ENCODE measurements at places on chromosomes 12 and 14.

- DNase-seq = no peak
- no peak overlapping the region for H3K27ac ChIP-seq
- no peaks in the 10 kb centered on the region for H3K27me3 ChIP-seq
- no peaks in the 10 kb centered on the region for H3K4me1 ChIP-seq
- no peak overlapping the region for H3K4me3 ChIP-seq
Observed at GRCh38 chr14:83170165-83170564, 1636.5 kb upstream of the SEL1L start.

DNA sequence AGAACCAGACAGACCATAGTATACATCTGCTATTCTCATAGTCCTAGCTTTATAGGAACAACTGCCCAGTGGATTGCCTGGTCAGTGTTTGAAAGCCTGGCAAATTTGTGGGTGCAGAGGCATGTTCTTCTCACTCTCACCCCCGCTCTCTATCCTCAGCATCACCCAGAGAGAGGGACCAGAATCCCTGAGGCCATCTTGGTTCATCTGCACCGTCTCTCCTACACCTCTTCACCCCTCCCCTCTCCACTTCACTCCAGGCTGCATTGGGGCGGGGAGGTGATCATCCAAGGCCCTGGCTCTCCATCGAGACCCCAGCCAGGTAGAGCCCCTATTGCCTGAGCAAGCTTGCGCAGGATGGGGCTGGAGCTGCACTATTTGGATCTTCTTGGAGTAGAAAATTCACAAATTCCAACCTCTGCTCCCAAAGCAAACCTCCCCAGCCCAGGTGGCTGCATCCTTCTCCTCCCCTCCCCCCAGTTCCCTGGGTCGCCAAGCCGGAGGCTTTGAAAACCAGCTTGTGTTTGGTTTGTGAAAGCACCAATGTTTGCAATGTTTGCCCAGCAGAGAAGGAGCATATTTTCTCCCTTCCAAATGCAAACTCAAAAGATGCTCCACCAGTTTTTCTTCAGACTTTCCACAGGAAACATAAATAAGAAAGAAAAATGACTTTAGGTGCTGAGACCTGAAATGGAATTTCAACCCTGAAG lies 18.6 kb upstream of the COL2A1 start:
- no peak overlapping the region for H3K4me3 ChIP-seq
- H3K4me1 ChIP-seq = peaks cover 2% of the 10 kb centered on the region
- no peak overlapping the region for H3K27ac ChIP-seq
- peaks cover 24% of the 10 kb centered on the region for H3K27me3 ChIP-seq
- DNase-seq = no peak

- H3K4me3 ChIP-seq = no peak overlapping the region
- peaks cover 3% of the 10 kb centered on the region for H3K36me3 ChIP-seq
- H3K27ac ChIP-seq = peak overlapping the region; percentile 14
- peaks cover 16% of the 10 kb centered on the region for H3K4me1 ChIP-seq
- no peak for DNase-seq
Observed at GRCh38 chr12:128814411-128815261, 9.1 kb downstream of the SLC15A4 start.

DNA sequence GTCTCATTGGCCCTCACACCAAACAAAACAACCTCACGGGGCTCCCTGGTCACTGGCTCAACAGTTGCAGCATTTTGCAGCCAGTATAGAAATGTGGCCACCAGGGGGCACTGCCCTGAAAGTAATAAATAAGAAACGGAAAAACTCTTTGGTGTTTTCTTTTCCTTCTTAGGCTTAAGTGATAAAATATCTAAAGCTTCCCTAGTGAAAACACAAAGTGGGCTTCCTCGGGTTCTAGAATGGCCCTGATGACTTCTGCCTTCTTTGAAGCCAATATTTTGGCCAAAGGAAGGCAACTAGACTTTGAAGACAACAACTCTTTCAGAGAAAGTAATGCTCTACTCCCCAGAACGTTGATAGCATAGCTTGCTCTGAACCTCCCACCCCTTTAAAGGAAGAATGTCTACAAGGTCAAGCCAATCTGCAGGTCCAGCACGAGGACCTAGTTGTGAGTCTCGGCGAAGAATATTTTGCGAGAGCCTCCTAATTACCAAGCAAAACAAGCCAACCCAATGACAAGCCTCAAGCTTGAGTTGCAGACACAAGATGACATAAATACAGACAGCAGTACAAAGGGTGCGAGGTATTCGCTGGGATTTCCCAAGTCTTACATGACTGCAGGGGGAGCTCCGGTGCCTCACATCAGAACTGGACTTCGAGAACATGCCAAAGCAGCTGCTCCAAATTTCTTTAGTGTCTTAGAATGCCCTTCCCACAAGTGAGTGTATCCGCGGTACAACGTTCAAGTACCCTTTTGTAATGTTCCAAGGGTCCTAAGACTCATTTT lies 2.6 kb downstream of the ITPK1 start:
- peaks cover 4% of the 10 kb centered on the region for H3K27me3 ChIP-seq
- no peaks in the 10 kb centered on the region for H3K36me3 ChIP-seq
- peak overlapping the region; percentile 85 for H3K27ac ChIP-seq
- peaks cover 18% of the 10 kb centered on the region for H3K4me1 ChIP-seq
- H3K4me3 ChIP-seq = peak overlapping the region; percentile 86

- no peaks in the 10 kb centered on the region for H3K27me3 ChIP-seq
- no peaks in the 10 kb centered on the region for H3K36me3 ChIP-seq
- H3K4me1 ChIP-seq = peaks cover 21% of the 10 kb centered on the region
- DNase-seq = no peak
- H3K27ac ChIP-seq = no peak overlapping the region
Observed at GRCh38 chr14:79660053-79660939, 551.0 kb downstream of the DIO2 start.

- no peak overlapping the region for H3K4me3 ChIP-seq
- DNase-seq = no peak
- H3K27ac ChIP-seq = no peak overlapping the region
- no peaks in the 10 kb centered on the region for H3K4me1 ChIP-seq
Observed at GRCh38 chr14:48023881-48024280, 348.5 kb upstream of the MDGA2 start.

GRCh38 chr12:122788387-122788786 lies 14.0 kb downstream of the CCDC62 start:
- H3K4me1 ChIP-seq = no peaks in the 10 kb centered on the region
- H3K27ac ChIP-seq = no peak overlapping the region
- no peaks in the 10 kb centered on the region for H3K36me3 ChIP-seq
- no peaks in the 10 kb centered on the region for H3K27me3 ChIP-seq
- DNase-seq = no peak

Data from glutamatergic neuron (in vitro differentiated cells).